Effector CD8-positive, alpha-beta T cell (primary cell): ENCODE measurements at places on chromosomes 3 and 15.

GRCh38 chr15:70935631-70936030 lies 43.0 kb downstream of the LRRC49 start:
- DNase-seq = no peak

DNA sequence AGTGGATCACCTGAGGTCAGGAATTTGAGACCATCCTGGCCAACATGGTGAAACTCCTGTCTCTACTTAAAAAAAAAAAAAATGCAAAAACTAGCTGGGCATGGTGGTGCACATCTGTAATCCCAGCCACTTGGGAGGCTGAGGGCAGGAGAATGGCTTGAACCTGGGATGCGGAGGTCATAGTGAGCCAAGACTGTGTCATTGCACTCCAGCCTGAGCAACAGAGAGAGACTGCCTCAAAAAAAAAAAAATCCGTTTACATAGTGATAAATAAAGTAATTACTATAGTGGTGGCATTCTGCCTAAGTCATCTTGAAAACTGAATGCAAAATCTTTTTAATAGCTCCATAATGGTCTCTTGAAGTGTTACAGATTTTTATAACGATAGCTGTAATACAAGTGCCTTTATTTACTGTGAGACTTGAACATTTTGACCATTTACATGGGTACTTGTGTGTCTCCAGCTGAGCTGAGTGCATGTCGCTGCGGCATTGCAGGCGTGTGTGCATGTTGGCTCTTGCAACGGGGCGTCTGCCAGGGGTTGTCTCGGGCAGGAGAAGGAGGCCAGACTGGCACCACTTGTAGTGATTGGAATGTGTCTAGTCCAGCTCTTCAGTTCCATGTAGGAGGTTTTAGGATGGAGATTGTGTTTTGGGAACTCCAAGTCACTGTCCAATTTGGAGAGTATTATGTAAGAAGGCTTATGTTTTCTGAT lies 111.9 kb downstream of the IGF1R start:
- DNase-seq = no peak

DNA sequence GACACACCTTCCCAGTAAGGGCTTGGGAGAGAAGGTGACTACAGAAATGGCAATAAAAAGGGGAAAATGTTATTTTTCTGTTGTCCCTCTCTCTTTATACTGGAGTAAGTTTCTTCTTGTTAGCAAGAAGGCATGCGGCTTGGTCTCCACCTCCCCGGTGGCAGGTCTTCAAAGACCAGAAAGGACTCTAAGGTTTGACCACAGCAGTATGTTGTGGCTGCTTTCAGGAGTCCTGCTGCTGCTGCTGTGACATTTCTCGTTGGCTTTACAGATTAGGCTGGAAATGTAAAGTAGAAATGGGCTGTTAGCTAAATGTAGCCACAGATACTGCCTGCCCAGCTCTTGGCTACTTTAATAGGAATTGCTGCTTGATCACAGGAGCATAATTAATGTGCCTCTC lies 175.8 kb upstream of the ZBTB20 start:
- DNase-seq = no peak

GRCh38 chr15:42992626-42993025 lies 72.0 kb upstream of the TTBK2 start:
- no peak for DNase-seq

DNA sequence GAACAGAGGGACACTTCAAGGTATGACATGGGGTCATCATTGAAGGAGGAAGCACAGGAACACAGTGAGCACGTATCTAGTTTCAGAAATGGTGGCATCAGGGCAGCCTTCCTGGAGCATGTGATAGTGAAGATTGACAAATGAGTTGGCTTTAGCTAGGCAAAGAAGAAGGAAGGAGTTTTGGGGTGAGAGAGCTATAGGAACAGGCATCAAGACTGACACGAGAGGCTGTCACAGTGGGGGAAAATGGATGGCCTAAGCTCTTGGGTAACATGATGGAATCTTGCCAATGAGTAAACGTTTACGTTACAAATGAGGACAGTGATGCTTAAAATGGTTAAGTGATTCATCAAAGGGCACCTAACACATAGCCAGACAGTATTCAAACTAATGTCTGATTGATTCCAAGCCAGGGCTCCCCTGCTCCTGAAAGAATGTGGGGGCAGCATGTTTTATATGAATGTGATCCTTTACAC lies 23.1 kb upstream of the GPR171 start:
- no peak for DNase-seq

GRCh38 chr3:171699601-171700000 lies 110.7 kb downstream of the PLD1 start:
- no peak for DNase-seq

DNA sequence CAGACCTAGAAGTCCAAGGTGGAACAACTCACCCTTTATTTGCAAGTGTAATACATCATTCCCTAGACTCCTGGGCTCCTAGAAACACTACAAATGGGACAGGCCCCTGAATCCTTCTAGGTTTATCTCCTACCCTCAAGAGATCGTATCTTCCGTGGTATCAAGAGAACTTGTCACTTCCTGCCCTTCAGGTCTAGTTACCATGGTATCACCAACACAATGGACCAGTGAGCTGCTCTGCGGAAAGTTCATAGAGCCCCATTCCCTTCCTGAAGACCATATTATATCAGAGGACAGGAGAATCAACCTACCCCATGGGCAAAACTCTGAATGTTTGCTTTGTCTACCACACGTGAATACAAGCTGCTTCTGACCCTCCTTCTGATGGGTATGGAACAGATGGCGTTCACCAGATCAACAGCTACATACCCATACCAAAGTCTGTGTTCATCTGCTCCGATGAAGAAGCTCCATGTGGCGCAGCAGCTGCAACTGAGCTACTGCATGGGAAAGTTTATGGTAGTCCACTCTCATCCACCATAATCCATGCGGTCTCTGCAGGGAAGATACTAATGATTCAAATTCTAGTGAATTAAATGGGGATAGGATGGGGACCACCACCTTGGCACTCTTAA lies 84.6 kb upstream of the KLF13 start:
- no peak for DNase-seq

- no peak for DNase-seq
Observed at GRCh38 chr3:31829826-31830426, 151.1 kb downstream of the OSBPL10 start.

DNA sequence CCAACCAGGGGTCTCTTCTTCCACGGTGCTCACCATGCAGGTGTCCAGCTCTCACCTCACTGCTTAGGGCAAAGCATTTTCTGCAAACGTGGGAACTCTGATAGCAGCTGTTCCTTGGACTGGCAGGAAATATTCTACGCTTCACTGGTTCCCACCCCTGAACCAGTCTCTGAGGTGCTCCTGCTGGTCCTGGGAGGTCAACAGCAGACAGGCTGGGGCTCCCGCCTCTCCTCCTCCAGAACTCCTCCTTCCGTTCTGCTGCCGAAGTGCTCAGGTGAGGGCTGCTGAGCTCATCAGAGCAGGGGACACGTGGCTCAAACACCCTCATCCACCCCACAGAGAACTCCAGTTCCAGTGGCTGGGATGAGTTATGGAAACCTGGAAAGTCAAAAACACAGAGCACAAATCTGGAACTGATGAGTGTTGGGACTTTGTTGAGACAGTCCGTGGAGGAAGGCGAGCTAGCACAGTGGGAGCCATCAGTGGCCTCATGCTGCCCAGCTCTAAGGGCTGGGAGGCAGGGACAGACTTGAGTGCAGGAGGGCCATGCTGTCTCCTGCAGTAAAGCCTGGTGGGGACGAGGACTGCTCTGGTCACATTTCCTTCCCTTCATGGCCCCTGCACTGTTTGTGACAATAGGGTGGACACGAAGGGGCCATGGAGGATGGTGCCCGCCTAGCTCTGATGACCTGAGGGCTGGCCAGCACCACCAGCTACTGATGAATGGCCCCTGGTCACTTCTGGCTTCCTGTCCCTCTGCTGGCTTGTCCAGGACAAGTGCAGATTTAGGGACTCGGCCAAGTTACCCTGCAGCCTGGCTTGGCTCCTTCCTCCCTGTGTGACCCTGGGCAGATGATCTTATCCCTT lies 137.8 kb downstream of the KLF13 start:
- DNase-seq = no peak
